ENCODE measurements at places on chromosomes 7 and 10.

- DNase-seq: peak; percentile 19
These were observed 61.6 kb downstream of the ZNF277 start for GRCh38 chr7:112267944-112268691.

- no peak for DNase-seq
These were observed 61.6 kb downstream of the ARHGAP22 start for GRCh38 chr10:48543182-48543844.

DNA sequence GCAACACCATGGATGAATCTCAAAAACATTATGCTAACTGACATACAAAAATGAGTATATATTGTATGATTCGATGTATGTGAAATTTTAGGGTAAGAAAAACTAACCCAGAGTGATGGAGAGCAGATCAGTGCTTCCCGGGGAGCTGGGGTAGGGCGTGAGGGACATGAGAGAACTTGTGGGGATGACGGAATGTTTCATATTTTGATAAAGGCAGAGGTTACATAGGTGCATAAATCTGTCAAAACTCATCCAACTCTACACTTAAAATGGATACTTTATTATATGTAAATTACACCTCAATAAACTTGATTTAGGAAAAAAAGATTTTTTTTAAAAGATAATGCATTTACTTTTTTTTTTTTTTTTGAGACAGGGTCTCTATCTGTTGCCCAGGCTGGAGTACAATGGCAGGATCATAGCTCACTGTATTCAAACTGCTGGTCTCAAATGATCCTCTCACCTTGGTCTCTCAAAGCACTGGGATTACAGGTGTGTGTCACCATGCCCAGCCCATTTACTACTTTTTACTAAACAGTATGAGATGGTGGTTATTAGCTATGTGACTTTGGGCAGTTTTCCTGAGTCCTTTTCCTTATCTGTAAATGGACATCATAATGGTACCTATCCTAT lies 13.7 kb downstream of the RHEB start:
- no peak for DNase-seq

GRCh38 chr10:129770286-129770685 lies 193.8 kb downstream of the EBF3 start:
- DNase-seq: no peak

DNA sequence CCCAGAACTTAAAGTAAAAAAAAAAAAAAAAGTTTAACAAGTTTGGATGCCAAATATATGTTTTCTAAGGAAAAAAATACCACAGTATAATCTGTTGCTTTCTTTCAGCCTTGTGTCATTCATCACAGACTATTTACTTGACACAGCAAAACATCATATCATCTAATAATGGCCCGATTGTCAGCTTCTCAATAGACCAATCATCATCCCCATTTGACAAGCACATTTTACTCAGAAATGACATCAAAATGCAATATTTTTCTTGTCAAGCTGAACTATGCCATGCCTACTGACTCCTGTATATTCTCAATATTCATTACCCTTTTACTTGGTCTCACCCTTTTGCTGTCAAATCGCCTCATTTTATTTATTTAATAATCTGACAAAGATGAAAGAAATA lies 249.7 kb downstream of the NRG3 start:
- DNase-seq: no peak

DNA sequence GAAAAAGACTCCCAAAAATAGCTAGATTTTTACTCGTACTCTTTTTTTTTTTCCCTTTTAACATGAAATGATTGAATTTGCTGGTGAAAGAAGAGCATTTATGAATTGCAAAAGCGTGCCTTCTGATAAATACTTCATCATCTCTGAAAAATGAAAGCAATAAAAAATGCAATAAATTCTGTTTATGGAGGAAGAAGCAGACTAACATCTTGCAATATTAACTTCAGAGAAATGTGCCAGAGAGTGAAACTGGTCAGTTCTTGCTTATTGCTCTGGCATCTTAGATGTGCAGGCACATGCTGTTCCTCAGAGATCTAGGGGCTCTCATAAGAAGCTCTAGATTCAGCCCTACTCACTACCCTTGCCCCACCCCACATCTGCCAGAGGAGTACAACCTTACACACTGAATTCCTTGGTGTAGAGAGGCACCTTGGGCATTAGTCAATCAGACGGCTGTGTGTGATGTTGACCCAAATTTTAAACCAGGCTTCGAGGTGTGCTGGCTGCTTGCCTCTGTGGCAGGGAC lies 891.1 kb upstream of the GHITM start:
- no peak for DNase-seq
